ENCODE measurements at places on chromosomes 6 and 20.

- DNase-seq: no peak
Measured at GRCh38 chr6:101777646-101778045, 384.1 kb downstream of the GRIK2 start.

GRCh38 chr6:134819863-134820800, 129.8 kb downstream of the ALDH8A1 start:
- no peak for DNase-seq

- no peak for DNase-seq
Measured at GRCh38 chr6:19368511-19368910, 468.7 kb upstream of the ID4 start.

- no peak for DNase-seq
Measured at GRCh38 chr20:13291157-13291556, 70.1 kb downstream of the ISM1 start.

DNA sequence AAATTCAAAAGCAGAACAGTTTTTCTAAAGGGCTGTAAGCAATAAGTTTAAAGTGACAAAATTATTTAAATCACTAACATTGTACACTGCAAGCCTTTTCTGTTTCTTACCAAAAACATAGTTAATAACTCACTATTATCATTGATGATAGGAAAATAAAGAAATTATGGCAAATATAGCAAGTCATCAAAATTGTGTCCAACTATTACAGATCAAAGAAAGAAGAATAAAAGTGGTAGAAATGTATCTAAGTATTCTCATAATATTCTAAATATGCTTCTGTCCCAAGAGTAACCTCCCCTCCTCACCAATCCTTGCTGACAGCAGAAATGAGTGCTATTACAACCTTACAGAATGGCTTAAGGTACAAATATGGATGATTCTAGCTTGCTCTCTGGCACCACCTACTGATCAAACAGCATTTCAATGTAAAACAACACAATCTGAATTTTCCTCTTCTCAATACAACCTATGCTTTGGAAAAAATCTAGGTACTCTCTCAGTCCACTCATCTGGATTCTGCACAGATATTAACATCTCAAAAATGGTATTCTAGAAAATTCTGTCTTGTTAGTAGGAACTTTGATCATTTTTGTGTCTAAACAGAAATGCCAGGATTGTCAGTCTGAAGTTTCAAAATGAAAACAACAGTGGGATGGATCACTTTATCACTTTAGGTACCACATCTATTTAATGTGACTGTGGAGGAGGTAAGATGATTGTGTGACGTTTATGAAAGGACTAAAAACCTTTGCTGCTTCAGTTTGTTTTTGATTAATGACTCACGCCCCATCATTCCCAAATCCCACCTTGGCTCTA, 40.9 kb downstream of the ZFP64 start:
- DNase-seq: no peak

- DNase-seq: no peak
Measured at GRCh38 chr6:54020334-54020733, 90.9 kb upstream of the MLIP start.

DNA sequence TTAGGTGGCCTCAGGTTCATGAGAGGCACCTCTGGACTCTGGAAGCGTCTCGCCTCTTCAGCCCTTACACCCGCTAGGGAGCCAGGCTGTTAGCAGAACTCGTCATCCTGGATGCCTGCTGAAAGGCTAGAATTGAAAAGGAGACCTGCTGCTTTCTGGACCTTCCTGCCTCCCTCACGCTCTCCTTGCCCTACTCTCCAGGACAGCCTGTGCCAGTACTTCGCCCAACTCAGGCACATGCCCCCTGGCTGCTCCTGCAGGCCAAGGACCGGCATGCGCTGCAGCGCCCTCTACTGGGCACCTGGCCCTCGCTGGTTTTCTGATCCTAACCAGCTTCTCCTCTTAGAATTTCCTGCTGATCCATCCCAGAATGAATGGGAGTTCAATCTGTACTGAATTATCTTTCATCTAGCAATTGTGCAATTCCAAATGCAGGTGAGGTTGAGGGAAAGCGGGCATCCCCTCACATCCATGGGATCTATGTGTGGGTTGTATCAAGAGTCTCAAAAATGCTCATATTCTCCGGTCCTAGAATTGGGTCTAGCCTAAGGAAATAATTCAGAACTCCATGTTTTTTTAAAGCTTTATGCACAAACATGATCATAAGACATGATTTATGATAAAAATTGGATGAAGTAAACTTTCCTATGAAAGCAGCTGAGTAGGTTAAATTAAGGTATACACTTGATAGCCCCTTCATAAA, 78.0 kb downstream of the PTPN1 start:
- peak; percentile 34 for DNase-seq

GRCh38 chr6:23797041-23797440, 329.0 kb upstream of the NRSN1 start:
- no peak for DNase-seq

DNA sequence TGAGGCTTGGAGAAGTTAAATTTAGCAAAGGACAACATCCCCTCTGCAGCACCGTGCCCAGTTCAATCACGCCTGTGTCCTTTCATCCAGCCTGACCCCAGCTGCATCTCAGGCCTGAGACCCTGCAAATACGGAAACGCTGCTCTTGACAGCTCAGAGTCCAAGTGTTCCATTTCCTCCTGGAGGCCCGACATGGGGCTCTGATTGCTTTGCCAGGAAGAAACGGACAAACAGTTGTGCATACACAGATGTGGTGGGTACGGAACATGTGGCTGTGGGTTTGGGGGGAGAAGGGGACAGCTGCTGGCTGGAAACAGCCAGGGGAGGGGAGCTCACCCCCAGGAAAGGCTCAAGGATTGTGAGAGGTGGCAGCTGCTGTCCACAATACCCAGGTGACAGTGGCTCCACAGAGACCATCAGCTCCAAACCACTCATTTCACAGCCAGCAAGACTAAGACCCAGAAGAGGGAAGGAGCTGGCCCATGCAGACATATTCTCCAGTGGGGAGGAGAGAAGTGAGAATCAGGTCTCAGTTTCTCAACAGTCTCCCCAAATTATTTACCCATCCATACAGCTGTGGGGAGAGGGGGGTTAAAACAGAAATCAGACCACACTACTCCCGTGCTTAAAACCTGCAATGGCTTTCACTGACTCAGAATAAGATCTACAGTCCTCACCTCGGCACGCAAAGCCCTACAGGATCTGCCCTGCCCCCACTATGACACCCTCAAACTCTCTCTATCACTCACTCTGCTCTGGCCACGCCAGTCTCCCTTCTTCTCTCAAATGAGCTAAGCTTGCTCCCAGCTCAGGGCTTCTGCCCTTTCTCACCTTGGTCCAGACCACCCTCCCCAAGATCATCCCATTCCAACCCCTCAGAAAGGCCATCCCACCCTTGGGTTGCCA, 89.1 kb downstream of the PREX1 start:
- no peak for DNase-seq

GRCh38 chr6:163346497-163346961, 68.0 kb upstream of the QKI start:
- DNase-seq: no peak

DNA sequence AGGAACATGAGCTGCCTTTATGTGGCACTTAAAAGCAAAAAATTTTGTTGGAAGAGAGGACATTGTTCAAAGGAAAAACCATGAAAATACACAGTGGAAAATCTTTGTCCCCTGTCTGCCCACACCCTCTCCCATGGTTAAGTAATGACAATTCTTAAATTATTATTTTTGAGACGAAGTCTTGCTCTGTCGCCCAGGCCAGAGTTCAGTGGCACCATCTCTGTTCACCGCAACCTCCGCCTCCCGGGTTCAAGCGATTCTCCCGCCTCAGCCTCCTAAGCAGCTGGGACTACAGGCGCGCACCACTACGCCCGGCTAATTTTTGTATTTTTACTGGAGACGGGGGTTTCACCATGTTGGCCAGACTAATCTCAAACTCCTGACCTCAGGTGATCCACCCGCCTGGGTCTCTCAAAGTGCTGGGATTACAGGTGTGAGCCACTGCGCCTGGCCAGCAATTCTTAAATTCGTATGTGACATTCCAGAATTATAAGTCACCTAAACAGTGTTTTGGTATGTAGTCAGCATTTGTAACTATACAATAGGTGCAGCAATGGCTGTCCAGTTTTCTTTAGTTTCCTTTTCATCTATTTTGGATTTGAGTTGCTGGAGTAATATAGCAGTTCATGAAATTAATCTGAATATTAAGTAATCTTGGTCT, 636 bp upstream of the SSR1 start:
- DNase-seq: no peak

- DNase-seq: no peak
Measured at GRCh38 chr6:73349311-73349710, 4.8 kb downstream of the DPPA5 start.

GRCh38 chr20:4978050-4978918, 23.0 kb downstream of the SLC23A2 start:
- no peak for DNase-seq

DNA sequence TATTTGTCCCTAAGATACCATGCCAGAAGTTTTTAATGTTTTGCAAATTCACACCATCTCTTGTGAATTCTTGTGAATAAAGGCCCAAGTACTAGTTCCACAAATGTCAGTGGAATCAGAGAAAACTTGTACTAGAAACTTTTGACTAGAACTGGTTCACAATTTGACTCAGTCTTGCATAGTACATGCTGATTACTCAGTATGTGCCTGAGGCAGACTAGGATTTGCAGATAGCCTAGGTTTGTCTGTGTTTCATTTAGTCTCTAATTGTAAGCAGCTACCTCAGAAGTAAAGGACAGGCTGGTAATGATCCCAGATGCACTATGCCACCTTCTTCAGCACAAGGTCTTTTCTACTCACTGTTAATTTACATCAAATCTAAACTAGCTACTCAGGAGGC, 34.2 kb upstream of the GSTA4 start:
- DNase-seq: no peak

Data from stimulated activated CD8-positive, alpha-beta memory T cell treated with anti-CD3 and anti-CD28 coated beads, Interleukin-12 subunit alpha, Interleukin-12 subunit beta, amount 100 ng/mL, for 4 hours (primary cell).